ENCODE measurements at places on chromosomes 16 and 17. TPM values are rescaled to one million over a fixed set of nuclear protein-coding genes. Genes with fewer than 3 reads are reported as not detected.

The SLFN12L gene
- not detected for total RNA-seq

The FOXN1 gene
- 1.0 TPM for total RNA-seq

The SCGB1C2 gene
- not detected for total RNA-seq

The TBC1D3G gene
- total RNA-seq, result not detected

The HBA1 gene
- total RNA-seq, result not detected

The FOXF1 gene
- total RNA-seq, result 3.4 TPM

The CORO1A gene
- total RNA-seq, result 10.8 TPM

The UBE2O gene
- 51.5 TPM for total RNA-seq

The TBC1D3E gene
- total RNA-seq, result not detected

The PTGES3L gene
- total RNA-seq, result 1.0 TPM

The CPD gene
- 71.2 TPM for total RNA-seq

The SGSM2 gene
- 64.1 TPM for total RNA-seq

The RPH3AL gene
- total RNA-seq, result 13.5 TPM

The ST6GALNAC1 gene
- 10.3 TPM for total RNA-seq

The KRTAP1-1 gene
- not detected for total RNA-seq

The PERCC1 gene
- total RNA-seq, result 0.83 TPM

The PRSS27 gene
- 19.0 TPM for total RNA-seq

The KCNG4 gene
- total RNA-seq, result 0.12 TPM

The LONP2 gene
- total RNA-seq, result 61.5 TPM

The TP53TG3 gene
- total RNA-seq, result not detected

The ZNF597 gene
- 1.4 TPM for total RNA-seq

The SPATA22 gene
- not detected for total RNA-seq

The G6PC1 gene
- 1.5 TPM for total RNA-seq

The PPM1E gene
- total RNA-seq, result 1.1 TPM

The SLC16A13 gene
- 15.5 TPM for total RNA-seq

The RASD1 gene
- total RNA-seq, result 6.4 TPM

The PIRT gene
- total RNA-seq, result 0.38 TPM

The ITGA2B gene
- 8.8 TPM for total RNA-seq

The ELP5 gene
- total RNA-seq, result 43.1 TPM

The PRSS36 gene
- 1.8 TPM for total RNA-seq

The NARF gene
- total RNA-seq, result 75.4 TPM

The HOXB7 gene
- 9.8 TPM for total RNA-seq

Measured in type B pancreatic cell (in vitro differentiated cells).